ENCODE measurements at places on chromosomes 2 and 18.

DNA sequence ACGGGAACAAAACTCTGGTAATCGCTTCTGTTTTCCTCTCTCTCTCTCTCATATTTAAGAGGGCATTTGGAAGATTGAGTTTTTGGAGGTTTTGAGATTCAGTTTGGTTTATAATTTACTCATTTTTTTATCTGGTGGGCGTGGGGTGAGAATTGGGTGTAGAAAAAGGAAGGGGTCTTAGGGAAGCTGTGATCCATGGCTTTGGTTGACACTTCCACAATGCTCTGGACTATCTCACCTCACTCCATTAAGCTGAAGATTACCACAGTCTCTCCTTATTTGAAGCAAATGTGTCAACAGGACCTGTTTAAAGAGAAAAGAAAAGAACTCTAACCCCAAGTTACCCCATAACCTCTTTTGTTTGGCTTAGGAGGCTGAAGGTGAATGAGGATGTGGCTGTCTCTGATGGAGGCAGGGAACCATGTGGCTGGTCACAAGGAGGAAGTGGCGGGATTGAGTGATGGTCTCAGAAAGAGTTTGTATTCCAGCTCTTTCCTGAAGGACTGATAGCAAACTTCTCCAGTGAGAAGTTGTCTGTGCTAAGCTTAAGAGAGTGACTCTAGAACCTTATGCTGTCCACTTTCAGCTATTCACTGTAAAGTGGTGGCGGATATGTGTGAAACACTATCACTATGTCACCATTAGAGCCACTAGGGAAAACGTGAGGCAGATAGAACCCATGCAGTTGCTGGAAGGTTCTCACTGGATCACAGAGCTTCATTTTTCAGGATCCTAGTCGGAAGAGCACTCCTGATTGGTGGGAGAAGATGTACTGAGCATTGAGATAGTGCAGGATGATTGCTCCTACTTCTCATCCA lies 934 bp downstream of the ZNF804A start:
- no peak for DNase-seq

- no peak for DNase-seq
These were observed 37.4 kb downstream of the NCKAP1 start for GRCh38 chr2:183000846-183001245.

GRCh38 chr18:8849696-8850095 lies 144.3 kb downstream of the MTCL1 start:
- DNase-seq: no peak

- DNase-seq: no peak
These were observed 211.5 kb upstream of the RAB6C start for GRCh38 chr2:129768036-129768386.

All from dorsolateral prefrontal cortex (tissue), 122 donors.